NAMALWA (cell line): ENCODE measurements at places on chromosomes 11 and 22.

- no peak for DNase-seq
Measured at GRCh38 chr11:66857234-66857926, 516 bp downstream of the LRFN4 start.

- DNase-seq = no peak
Measured at GRCh38 chr11:65506290-65506771, 7.5 kb downstream of the MALAT1 start.

GRCh38 chr11:132472411-132473172 lies 1059.7 kb downstream of the OPCML start:
- no peak for DNase-seq

DNA sequence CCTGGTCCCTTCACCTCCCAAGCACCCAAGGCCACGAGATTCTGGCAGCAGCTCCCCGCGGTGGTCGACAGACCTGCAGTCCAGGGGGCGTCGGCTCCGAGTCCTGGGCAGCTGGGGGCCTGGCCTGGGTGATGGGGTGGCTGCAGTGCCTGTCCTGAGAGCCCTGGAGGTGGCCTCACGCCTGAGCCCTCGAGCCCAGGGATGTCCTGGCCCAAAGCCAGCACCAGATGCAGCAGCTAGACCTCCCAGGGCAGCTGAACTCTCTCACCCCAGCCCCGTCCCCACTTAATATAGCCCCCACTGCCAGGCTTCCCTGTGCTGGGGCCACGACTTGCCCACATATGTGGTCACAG lies 6.6 kb downstream of the LMNTD2 start:
- peak; percentile 51 for DNase-seq

DNA sequence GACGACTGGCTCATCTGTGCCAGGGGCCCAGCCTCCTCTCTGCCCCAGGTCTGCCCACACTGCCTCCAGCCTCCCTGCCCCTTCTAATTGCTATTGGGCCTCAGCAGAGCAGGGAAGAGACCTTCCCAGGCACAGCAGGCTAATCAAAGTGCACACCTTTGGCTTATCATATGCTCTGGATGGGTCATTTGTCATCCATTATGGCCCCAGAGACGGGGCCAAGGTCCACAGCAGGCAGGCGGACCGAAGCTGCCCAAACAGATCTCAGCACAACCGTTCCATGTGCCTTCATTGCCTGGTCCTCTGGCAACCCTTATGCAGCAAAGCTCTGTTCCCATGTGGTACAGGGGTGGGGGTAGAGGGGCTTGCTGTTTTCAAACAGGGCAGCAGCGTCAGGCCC lies 66.6 kb downstream of the TP53I11 start:
- no peak for DNase-seq

DNA sequence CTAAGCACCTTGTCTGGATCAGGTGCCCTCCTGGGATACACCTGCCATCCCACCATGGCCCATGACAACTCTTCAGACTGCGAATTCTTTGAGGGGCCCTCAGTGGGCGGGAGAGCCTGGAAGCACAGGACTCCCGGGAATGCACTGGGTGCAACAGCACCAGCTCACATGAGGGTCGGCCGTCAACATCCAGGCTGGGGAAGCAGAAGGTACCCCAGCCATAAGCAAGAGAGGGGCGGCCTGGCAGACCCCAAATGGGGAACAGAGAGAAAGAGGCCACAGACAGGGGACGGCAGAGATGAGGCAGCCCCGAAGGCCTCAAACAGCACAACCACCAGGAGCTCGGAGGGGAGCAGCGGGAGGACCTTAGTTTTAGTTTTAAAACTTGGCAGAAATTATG lies 94.4 kb downstream of the PHF21B start:
- no peak for DNase-seq

- DNase-seq = no peak
Measured at GRCh38 chr22:17855572-17856290, 81.5 kb upstream of the BID start.

DNA sequence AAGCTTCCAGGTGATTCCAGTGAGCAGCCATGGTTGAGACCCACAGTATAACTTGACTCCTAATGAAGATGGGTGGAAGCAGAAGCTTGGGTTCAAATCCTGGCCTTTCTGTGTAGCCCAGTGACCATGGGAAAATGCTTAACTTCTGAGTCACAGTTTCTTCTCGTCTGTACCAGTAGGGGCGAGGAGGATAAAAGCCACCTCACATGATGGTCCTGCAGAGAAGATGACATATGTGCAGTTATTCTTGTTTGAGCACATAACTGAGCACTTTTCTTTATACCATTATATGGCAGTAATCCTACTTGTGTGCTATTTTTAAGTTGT lies 4.9 kb downstream of the TMEM109 start:
- peak; percentile 25 for DNase-seq

DNA sequence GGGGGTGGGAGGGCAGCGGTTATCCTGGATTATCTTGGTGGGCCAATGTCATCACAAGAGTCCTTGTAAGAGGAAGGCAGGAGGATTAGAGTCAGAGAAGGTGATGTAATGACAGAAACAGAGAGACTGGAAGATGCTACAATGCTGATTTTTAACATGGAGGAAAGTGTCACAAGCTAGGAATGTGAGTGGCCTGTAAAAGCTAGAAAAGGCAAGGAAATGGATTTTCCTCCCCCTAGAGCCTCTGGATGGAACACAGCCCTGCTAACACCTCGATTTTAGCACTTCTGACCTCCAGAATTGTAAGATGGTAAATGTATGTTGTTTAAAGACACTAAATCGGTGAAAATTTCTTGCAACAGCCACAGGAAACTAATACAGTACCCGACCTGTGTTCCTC lies 109.3 kb downstream of the MN1 start:
- DNase-seq = no peak

DNA sequence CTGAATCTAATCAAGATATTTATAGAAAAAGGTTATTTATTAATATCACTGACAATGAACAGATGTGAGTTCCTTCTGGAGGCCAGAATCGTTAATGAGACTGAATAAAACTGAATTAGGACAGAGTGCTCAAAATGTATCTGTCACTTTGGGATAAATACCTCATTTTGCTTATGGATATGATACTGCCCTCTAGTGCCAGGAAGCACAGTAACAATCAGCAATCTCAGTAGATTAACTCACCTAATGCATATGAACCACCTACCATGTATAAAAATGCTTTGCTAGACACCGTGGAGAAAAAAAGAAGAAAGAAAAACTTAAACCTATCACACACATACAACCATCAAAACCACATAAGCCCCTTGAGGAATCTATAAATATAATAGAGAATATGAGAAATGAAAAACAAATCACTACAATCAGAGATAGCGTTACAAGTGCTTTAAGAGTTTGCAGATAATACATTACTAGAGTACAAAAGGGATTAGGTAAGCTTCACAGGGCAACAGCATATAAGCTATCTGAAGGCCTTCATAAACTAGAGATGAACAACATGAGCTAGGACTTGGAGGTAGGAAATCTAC lies 117.4 kb downstream of the SGSM3 start:
- peak; percentile 61 for DNase-seq

- no peak for DNase-seq
Measured at GRCh38 chr11:46333394-46333947, 13.8 kb upstream of the DGKZ start.

GRCh38 chr11:59859673-59860072 lies 6.6 kb downstream of the TCN1 start:
- no peak for DNase-seq

GRCh38 chr11:29634244-29634643 lies 382.6 kb downstream of the KCNA4 start:
- no peak for DNase-seq

- no peak for DNase-seq
Measured at GRCh38 chr11:126329644-126330211, 25.8 kb upstream of the ST3GAL4 start.

DNA sequence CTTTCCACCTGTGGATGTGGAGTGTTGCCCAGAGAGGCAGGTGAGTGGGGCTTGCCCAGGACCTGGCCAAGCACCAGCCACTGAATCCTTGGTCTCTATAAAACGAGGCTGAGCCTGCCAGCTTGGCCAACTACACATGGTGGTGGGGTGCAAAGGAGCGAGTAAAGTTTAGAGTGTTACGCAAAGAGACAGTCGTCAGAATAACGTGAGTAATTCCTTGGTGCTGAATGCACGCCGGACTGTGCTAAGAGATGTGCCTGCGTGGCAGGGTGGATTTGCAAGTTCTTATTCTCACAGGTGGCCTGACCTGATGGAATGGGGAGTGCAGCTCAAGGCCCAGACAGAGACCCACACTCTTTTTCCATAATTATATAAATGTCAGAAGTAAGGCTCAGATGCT lies 88.6 kb upstream of the B3GAT1 start:
- DNase-seq = no peak

DNA sequence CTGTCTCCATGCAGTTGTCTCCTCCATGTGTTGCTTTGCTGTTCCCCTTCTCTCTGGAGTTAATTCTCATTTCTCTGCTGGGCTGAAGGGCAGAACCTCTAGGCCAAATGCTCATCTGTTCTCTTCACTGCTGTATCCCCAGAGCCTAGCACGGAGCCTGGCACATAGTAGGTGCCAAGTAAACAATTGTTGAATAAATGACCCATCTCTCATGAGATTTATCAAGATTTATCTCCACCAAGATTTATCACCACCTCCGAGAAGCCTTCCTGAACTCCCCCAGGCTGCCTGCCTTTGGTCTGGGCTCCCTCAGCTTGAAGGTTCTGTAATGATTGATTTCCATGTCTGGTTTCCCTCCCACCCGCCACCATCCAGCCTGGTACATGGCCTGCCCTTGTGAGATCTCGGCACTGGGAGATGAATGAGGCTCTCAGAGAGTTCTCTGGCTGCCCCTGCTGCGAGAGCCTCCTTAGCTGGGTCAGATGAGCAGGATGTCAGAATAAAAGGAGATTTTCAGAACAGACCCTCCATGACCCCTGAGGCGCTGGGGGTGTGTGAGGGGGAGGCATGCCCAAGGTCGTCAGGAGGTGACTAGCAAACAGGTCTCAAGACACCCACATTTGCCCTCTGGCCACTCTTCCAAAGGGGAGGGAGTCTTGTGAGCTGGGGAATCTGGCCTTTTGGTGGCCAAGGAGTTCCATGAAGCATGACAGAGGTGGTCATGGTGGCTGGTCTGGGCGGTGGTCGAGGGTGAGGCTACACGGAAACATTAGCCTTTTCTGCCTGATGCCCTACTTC lies 2.4 kb upstream of the GDPD5 start:
- DNase-seq = no peak

- DNase-seq = no peak
Measured at GRCh38 chr22:47168900-47169800, 406.7 kb downstream of the TBC1D22A start.

GRCh38 chr11:103961010-103961409 lies 75.4 kb upstream of the DDI1 start:
- no peak for DNase-seq

DNA sequence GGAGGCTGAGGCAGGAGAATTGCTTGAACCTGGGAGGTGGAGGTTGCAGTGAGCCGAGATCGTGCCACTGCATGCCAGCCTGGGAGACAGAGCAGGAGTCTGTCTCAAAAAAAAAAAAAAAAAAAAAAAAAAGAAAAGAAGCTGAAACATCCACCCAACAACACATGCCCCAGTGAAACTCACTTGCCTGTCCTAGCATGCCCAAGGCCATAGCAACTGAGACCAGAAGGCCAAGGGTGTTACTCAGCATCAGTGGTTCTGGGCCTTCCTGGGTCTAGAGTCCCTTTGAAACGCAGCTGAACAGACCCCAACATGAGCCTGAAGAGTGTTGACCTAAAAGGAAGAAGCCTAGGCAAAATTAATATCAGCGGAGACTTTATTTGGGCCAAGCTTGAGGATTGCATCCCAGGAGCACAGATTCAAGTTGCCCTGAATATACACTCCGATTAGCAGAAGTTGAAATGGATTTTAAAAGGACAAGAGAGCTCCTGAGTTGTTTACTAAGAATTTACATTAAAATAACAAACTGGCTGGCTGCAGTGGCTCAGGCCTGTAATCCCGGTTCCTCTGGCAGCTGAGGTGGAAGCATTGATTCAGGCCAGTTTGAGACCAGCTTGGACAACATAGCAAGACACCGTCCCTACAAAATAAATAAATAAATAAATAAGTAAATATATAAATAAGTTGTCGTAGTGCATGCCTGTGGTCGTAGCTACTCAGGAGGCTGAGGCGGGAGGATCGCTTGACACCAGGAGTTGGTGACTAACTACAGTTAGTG lies 7.0 kb downstream of the PRDX5 start:
- DNase-seq = no peak

GRCh38 chr11:126915430-126915829 lies 85.1 kb downstream of the KIRREL3 start:
- DNase-seq = no peak

- DNase-seq = no peak
Measured at GRCh38 chr11:44310206-44310462, 195 bp upstream of the ALX4 start.

DNA sequence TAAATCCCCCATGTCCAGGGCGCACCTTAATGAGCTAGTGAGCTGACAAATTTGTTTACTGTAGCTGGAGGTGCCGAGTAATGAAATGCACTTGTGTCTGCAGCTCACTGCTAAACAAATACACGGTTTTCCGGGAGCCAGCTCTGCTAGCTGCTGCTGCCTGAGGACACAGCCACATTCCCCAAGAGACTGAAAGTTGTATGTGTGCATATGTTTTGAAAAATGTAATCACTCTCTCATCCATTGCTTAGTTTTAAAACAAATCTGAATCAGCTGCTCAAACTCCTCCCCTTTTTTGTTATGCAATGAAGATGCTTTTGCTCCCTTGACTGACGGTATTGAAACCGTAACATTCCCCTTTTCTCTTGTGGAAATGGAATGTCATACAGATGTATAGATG lies 62.4 kb upstream of the NNMT start:
- no peak for DNase-seq

DNA sequence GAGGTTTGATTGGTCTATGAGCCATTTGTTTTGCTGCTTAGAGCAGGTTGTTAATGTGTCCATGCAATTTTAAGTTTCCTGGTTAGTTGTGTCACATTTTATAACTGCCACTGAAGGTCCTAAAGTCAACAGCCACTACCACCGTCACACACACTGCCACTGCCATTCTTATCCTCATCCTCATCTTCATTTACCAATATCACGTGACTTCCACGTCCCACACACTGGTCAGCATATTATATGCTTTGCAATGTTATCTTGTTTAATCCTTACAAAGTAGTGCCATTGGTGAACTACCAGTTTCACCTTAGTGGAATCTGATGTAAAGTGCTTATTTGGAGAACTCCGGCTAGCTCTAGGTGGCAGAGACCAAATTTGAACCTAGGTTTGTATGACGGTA lies 9.7 kb downstream of the MMP26 start:
- no peak for DNase-seq

GRCh38 chr11:130181295-130182272 lies 22.0 kb downstream of the ST14 start:
- peak; percentile 95 for DNase-seq

GRCh38 chr22:47275605-47276449 lies 513.4 kb downstream of the TBC1D22A start:
- no peak for DNase-seq
